ENCODE measurements at places on chromosomes 5 and 9.

- no peak for DNase-seq
Observed at GRCh38 chr9:7613931-7614330, 185.6 kb downstream of the DMAC1 start.

DNA sequence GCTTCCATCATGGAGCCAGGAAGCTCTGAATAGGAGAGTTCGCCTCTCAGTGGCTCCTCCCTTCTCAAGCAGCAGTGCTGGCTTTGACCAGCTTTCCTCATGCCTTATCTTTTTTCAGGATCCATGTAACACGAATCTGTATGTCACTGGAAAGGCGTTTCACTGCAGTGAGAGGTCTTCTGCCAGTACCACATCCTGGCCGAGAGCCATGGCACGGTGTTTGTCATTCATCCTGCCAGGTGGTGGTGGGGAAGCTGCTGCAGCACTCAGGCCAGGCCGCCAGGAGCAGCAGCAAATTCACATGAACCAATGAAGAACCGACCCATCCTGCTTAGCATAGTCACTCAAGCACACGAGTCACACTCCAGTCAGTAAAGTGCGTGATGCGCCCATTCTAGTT is 179.0 kb downstream of the FANCC start:
- DNase-seq, result peak; percentile 96

- no peak for DNase-seq
Observed at GRCh38 chr5:101102506-101102905, 199.4 kb upstream of the ST8SIA4 start.

- DNase-seq, result no peak
Observed at GRCh38 chr9:89361816-89362646, 43.7 kb downstream of the SECISBP2 start.

GRCh38 chr5:149063896-149064478 is 1.1 kb upstream of the SH3TC2 start:
- no peak for DNase-seq

DNA sequence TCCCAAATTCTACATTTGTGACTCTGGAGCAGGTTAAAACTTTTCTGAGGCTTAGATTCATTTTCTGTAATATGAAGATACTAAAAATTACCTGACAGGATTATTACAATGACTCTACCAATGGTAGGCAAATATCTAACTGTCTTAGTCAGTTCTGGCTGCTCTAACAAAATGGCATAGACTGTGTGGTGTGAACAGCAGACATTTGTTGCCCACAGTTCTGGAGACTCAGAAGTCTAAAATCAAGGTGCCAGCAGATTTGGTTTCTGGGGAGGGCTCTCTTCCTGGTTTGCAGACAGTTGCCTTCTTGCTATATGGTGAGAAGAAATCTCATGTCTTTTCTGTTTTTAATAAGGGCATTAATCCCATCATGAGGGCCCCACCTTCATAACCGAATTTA is 245.1 kb downstream of the MAST4 start:
- no peak for DNase-seq

DNA sequence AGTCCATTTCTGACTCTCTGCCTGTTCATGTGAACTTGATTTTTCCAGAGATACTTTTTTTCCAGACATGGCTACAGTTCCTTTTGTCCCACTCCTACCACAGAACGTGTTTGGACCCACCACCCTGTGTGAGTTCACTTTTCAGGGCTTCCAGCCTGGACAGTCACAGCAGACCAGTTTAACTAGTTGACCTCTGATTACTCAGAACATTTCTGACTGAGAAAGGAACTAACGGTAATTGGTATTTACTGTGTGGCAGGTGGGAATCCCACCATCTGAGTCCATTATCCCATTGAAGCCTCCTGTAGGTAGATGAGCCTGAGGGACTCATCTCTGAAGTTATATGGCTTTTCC is 210.1 kb downstream of the GOLPH3 start:
- no peak for DNase-seq

GRCh38 chr9:108333530-108333983 is 522.2 kb downstream of the ACTL7B start:
- no peak for DNase-seq

DNA sequence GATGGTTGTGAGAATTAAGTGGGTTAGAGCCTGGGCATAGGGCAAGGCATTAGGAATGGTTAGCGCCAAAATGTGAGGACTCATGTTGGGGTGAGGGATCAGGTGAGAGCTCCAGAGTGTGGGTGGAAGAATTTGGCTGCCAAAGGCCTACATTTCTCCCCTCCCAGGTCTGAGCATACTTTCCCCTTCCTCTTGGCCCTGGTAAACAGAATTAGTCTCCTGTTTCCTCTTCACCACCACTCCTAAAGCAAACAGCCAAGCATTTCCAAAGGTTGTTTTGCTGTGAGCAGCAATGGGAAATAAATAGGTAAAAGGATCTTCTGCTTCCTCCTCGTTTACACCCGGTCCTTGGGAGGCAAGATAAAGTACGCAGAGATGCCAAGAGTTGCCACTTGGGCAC is 132.5 kb downstream of the ZSWIM6 start:
- DNase-seq, result no peak

DNA sequence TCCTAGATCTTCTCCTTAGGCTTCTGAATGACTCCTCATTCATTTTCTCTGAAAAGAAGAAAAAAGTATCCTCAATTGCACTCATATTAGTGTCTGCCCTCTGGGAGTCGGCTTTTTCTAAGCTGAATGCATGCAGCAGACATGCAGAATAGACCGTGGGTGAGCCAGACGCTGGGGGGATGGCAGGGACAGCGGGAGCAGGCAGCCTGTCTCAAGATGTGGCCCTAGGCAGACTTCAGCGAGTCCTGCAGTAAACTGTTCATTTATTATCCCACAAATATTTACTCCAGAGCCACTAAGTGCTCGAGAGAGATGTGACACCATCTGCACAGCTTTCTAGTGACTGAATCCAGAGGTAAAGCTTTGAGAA is 164.9 kb upstream of the RAI14 start:
- no peak for DNase-seq

GRCh38 chr5:1493413-1493812 is 30.3 kb downstream of the LPCAT1 start:
- DNase-seq, result no peak

DNA sequence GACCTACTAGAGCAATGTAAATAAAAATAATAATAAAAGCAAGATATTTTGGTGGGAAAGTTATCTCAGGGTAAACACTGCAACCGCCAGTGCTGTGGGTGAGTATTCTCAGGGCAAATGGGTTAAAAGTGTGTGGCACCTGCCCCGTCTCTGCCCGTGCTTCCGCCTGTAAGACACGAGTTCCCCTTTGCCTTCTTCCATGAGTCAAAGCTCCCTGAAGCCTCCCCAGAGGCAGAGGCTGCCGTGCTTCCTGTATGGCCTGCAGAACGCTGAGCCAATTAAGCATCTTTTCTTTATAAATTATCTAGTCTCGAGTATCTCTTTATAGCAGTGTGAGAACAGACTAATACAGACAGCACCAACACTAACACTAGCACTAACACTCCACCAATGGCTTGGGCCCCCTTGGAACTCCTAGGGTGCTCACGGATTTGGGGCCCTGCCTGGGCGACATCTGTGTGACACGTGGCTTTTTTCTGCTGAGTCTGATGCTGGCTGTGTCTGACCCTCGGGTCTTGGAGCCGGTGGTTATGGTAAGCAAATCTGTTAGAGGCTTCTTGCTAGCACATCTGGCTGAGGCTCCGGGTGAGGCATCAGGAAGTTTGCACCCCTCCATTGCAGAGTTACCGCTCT is 10.6 kb downstream of the PLEKHG4B start:
- no peak for DNase-seq

DNA sequence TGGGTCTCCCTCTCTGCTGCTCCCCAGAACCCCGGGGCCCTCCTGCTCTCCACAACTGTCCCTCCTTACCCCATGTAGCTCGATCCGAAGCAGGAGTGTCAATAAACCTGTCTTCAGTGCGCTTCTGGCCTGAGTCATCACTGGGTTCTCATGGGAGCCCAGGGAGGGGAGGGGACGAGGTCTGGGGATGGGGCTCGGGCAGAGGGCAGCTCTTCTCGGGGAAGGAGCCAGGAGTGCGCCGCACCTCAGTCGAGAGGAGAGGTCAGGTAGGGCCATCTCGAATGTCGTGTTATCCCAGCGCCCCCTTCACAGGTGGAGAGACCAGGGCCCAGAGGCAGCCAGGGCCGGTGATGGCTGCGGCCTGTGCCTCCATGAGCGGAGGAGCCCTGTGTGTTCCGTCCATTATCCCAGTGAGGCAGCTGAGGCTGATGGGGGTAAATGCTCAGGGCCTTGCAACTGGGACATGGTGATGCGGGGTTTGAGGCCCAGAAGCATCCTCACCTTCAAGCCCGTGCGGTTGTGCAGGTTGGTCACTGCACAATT is 52.1 kb downstream of the LRSAM1 start:
- DNase-seq, result no peak

- DNase-seq, result no peak
Observed at GRCh38 chr5:97097326-97098230, 44.8 kb downstream of the LIX1 start.

GRCh38 chr5:1799602-1800471 is at the start of gene MRPL36:
Gene MRPL36 (minus strand): TSS chr5:1799837. CDS start chr5:1798935, 902 bp downstream.
- DNase-seq, result peak; percentile 69

- no peak for DNase-seq
Observed at GRCh38 chr5:137695651-137696428, 40.0 kb downstream of the KLHL3 start.

GRCh38 chr9:79969393-79970145 is 397.8 kb downstream of the TLE4 start:
- peak; percentile 93 for DNase-seq

DNA sequence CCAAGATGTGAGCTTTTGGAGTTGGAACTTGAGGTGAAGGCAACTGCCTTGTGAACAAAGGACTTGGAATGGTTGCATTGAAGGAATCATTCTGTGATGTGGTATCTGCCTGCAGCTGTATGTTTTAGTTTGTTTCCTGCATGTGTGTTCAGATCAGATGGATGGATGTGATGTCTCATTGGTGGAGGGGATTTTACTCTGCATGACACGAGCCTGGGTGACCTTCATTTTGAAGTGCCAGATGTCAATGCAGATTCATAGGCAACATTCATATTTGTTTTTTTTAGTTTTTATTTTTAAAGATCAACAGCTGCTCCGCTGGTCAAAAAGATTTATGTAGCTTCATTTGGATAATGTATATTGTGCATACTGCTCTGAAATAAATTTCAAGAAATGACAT is 13.5 kb downstream of the FBXL7 start:
- no peak for DNase-seq

DNA sequence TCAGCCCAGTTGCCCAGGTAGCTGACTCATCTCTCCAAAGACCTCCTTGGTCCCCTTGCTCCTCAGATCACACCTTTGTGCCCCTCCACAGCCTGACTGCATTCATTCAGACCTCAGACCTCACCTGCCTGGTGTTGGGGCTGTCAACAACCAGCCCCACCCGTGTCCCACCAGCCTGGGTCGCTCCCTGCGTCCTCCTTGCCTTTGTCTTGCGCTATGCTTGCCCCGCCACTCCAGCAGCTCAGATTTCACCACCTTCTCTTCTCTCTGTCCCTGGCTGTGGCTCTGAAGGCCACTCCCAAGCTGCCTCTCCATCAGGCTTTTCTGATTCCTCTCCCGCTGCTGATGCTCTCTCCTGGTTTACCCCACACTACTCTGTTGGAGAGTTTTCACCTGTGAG is 103.5 kb downstream of the MVB12B start:
- DNase-seq, result no peak

GRCh38 chr9:71479621-71480020 is 288.7 kb downstream of the CEMIP2 start:
- DNase-seq, result no peak

- no peak for DNase-seq
Observed at GRCh38 chr9:81648891-81649290, 40.5 kb downstream of the TLE1 start.

DNA sequence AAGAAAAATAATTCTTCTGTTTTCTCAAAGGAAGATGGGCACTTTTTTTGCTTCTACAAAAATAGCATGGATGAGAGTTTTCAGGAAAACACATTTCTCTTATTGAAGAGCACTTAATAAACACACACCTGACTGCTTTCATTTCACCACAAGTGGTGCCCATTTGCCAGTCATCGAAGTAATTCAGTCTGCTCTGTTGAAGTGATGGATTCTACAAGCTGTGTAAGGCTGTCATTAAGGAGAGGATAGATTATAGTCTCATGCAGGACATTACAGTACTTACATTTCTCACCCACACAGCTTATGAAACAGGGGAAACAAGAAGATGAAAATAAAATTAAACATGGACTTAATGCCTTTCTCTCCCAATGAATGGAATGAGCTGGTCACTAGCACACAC is 165.2 kb downstream of the NR2F1-AS1 start:
- no peak for DNase-seq

GRCh38 chr9:706606-707459 is 134.7 kb upstream of the DMRT1 start:
- DNase-seq, result no peak

DNA sequence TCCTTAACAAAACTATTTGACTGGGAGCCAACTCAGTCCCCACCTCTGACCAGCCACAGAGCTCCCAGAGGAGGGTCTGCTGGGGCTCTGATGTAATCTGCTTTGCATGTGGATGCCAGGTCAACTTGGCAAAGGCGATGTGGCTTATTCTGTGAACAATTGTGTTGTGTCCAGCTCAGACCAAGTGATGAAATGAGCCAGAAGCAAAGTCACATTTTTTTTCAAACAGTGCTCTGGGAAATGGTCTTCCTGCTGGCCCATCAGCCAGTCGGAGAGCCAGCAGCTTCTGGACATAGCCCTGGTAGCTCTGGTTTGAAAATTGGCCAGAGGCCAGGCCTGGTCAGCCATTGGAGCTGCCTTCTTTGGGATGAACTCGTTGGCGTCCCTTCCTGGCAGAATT is 86.5 kb downstream of the ANGPTL2 start:
- no peak for DNase-seq

GRCh38 chr9:119166096-119166495 is 203.1 kb downstream of the BRINP1 start:
- DNase-seq, result no peak

DNA sequence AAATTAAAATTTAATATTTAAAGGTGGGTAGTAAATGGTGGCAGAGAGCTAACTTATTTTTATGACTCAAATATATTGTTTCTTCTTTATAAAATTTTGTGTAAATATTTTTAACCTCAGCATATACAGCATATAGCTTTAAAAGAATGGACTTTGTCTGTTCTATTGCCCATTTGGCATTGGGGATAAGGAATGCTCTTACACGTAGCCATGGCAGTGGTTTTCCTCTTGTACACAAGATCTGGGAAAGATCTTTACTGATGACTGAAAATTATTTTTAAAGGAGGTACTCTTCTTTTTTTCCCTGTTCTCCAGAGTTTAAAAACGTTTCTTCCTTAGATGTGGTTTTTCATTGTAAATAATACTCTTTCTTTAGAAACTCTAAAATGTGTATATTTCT is 75.0 kb downstream of the PBX3 start:
- DNase-seq, result no peak

Measured in NCI-H1105 treated with DMSO at 0.1 percent for 48 hours (cell line).